ENCODE measurements at places on chromosomes 2 and 18.
A peak's percentile ranks its signal among the peaks of the same experiment; 100 is the strongest.

DNA sequence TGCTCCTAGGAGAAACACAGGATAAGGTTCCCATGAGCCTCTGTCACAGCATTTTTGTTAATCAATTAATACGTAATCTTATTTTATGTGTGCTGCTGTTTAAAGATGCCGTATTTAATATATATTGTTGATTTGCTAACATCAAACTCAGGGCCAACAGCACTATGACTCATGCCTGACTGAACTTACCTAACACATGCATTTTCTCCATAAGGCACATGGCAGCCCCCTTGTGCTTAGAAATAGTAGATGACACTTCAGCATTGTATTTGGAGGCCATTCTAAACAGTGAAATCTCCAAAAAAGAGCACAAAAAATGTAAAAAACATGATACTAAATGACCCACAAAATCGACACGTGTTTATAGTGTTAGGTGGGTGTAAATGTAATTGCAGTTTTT lies 314.8 kb downstream of the MYCN start:
- DNase-seq = no peak

DNA sequence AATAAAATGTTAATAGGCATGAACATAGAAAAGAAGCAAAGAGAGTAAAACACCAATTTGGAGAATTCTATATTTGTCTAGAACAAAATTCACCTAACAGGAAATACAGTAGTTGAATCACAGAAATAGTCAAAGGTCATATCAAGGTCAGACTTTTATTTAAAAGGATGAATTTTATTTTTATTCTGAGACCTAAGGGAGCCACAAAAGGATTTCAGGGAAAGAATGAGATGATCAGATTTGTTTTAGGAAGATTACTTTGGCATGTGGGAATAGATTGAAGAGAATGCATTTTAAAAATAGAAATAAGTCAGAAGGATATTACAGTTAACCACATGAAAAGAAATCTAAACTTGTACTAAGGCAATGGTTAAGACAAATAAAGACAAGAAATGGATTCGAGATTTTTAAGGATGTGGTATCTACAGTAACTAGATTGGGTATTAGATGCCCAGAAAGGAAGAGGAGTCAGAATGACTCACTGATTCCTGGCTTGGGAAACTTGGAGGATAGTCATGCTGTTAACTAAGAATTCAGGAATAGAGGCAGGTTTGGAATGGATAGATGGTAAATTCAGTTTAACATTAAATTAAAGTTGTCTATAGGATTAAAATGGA lies 56.0 kb downstream of the METTL4 start:
- no peak for DNase-seq

GRCh38 chr18:31789409-31789808 lies 28.7 kb upstream of the SLC25A52 start:
- no peak for DNase-seq

DNA sequence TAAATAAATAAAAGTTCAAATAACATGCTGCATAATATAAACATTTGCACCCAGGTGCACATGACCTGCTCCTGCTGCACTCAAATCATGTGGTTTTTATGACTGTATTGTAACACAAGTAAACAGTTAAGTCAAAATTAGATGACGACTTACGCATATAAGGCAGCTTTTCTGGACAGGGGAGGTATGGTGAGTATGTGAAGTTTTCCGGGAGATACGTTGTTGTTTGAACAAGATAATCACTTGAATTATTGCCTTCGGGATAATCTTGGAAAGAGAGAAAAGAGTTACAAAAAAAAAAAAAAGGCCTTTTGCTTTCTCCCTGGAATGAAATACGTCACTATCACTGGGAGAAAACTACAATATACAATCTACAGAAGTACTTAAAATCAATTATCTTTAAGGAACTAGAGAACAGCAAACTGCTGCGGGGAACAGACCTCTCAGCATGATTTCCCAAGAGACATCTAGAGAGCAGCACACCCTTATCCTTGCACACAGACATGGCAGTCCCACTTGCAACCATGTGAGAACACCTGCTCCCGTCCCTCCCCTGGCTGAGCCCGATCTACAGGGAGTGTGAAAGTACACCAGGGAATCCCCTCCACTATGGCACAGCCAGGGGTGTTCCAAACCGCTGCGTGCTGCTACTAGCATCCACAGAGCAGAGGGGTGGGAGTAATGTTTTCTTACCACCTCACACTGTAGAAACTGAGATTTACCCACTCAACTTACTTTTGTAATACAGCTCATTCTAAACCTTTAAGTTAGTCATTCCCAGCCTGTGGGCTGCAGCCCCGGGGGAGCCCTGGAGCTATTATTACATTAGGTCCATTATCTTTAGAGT lies 26.3 kb downstream of the B4GALT6 start:
- DNase-seq = peak; percentile 53

DNA sequence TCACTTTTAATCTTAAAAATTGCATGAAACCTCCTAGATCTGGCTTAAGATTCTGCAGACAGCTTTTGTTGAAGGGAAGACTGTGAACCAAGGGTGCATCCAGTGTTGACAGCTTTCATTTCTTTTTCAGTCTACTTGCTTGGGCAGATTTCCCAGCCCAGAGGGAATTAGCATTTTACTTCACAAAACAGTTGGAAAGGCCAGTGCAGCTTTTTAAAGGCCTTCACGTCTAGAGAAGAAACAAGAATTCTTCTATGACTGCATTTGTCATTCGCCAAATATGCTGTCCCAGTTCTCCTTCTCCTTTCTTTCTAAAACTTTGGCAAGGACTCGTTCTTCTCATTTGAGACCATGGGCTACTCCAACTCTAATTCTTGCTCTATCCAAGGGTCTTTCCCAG lies 17.4 kb downstream of the NTSR2 start:
- DNase-seq = no peak

GRCh38 chr2:164473021-164473420 lies 148.3 kb downstream of the GRB14 start:
- DNase-seq = no peak

DNA sequence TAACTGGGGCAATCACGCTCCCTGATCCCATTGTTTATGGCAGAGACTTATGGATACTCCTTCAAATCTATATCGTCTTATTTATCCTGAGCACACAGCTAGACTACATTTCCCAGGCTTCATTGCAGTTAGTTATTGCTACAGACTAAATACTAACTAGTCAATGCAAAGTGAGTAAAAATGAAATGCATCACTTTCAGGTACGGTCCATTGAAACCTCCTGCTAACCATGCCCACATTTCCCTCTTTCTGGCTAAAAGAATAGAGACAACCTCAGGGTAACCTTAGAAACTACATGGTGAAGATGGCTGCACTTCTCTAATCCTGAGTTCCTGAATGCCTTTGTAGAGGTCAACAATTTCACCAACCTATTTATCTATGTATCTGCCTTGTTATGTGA lies 437.4 kb downstream of the EPHA4 start:
- DNase-seq = no peak

GRCh38 chr18:78908462-78909260 lies 71.0 kb upstream of the SALL3 start:
- DNase-seq = no peak

GRCh38 chr18:57837917-57838548 lies 34.9 kb upstream of the ATP8B1 start:
- DNase-seq = peak; percentile 64

DNA sequence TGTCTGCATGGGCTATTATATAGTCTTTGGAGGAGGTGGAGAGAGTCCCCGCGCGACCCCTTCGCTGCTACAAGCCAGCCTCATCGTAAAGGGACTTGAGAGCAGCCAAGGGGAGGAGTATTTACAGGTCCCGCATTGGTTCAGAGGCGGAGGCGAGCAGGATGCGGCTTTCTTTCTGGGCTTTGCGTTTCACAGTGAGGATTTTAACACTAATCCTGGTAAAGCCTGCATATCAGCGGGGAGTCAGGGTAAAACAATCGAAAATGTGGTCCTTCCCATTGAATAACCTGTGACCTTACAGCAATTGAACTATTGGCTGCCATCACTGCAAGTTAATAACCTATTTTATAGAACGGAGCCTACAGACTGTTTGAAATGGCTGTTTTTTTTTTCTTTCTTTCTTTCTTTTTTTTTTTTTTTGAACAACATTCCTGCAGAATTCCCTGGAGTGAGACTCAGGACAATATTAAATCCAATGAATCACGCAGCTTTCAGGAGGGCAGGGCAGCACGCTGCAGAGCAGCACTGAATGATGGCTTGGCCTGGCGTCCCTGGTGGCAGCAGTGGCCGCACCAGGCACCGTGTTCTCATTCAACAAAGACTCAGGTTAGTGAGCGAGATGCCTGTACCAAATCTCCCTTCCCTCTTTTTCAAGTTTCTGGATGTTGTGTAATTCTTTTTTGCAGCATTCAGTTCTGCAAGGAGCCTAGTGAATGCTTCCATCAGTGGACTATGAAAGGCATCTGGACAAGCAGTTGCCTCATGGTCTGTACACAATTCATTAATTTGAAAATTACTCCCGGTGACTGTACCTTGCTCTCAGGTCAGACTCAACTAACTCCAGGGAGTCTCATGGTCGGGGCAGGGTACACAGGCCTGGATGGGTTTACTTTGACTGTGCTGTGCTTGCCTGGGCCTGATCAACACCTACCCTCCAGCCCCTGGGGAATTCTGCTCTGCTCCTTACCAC lies 19.8 kb downstream of the SMIM21 start:
- no peak for DNase-seq

- no peak for DNase-seq
Observed at GRCh38 chr2:197556456-197556855, 40.6 kb downstream of the MOB4 start.

GRCh38 chr2:205660521-205661124 lies 21.7 kb upstream of the NRP2 start:
- DNase-seq = peak; percentile 37

GRCh38 chr2:11286749-11287148 lies 57.7 kb downstream of the ROCK2 start:
- no peak for DNase-seq

DNA sequence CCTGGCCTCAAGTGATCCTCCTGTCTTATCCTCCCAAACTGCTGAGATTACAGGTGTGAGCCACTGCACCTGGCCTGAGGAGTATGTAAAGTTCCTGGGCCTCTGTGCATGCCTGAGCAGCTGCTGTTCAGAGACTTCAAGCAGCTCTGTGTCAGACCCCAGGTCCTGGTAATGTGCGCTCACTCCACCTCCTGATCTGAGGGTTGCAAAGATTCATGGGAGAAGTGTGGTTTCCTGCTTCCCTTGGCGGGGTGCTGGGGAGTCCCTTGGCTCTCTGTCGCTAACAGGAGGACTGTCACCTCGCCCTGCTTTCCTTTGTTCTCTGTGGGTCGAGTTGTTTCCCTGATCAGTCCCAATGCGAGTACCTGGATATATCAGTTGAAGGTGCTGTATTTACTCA lies 8.6 kb upstream of the IL36A start:
- peak; percentile 39 for DNase-seq

GRCh38 chr2:191932286-191932685 lies 85.4 kb upstream of the CAVIN2 start:
- no peak for DNase-seq
